ENCODE measurements at places on chromosomes 5 and 9. TPM values are rescaled to one million over a fixed set of nuclear protein-coding genes. Genes with fewer than 3 reads are reported as not detected.

GRCh38 chr5:56056875-56057274, 62.1 kb upstream of the IL6ST start:
- no peaks in the 10 kb centered on the region for H3K36me3 ChIP-seq
- no peak overlapping the region for H3K27ac ChIP-seq
- no peak overlapping the region for H3K4me3 ChIP-seq
- no peaks in the 10 kb centered on the region for H3K27me3 ChIP-seq
- H3K4me1 ChIP-seq: peaks cover 13% of the 10 kb centered on the region
- DNase-seq: no peak

DNA sequence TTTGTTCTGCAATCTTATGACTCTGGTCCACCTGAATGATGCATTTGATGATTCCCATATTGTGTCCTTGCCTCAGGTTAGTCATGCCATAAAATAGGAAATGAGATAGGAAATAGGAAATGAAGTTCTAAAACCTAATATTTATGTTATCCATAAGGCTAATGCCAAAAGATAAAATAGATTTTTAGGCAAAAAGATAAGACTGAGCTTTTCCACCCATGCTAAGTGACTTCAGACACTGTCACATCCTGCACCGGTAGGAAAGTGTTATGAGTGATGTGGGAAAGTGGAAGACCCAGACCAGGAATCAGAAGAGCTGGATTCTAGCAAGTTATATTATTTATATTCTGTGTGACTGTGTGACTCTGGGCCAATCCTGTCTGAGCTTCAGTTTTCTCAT, 600.8 kb upstream of the DMAC1 start:
- no peaks in the 10 kb centered on the region for H3K36me3 ChIP-seq
- H3K27me3 ChIP-seq: no peaks in the 10 kb centered on the region
- H3K4me1 ChIP-seq: no peaks in the 10 kb centered on the region

DNA sequence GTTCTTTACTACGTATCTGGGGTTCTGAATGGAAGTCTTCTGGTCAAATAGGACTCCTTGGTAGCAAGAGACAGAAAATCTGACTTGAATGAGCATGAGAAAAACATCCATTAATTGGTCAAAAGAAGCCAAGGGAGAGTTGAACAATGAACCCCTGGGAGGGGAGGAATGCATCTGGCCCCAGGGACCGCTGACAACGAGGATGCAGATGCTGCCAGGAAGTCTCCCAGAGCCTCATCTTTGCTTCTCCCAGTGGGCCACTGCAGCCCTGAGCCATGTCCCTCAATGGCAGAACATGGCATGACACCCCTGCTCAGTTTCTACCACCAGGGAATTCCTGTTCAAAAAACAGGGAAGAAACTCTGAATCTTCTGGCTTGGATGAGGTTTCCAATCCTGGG, 50.5 kb upstream of the ICE1 start:
- H3K4me3 ChIP-seq: no peak overlapping the region
- H3K4me1 ChIP-seq: peaks cover 6% of the 10 kb centered on the region
- no peaks in the 10 kb centered on the region for H3K27me3 ChIP-seq

- DNase-seq: no peak
- no peak overlapping the region for H3K27ac ChIP-seq
- peaks cover 14% of the 10 kb centered on the region for H3K36me3 ChIP-seq
- H3K4me1 ChIP-seq: peaks cover 25% of the 10 kb centered on the region
Measured at GRCh38 chr5:176470539-176470938, 22.4 kb downstream of the FAF2 start.

GRCh38 chr9:16182784-16183183, 629.9 kb downstream of the CCDC171 start:
- H3K27ac ChIP-seq: no peak overlapping the region
- no peak for DNase-seq
- H3K4me1 ChIP-seq: peaks cover 16% of the 10 kb centered on the region
- H3K4me3 ChIP-seq: no peak overlapping the region
- no peaks in the 10 kb centered on the region for H3K36me3 ChIP-seq

DNA sequence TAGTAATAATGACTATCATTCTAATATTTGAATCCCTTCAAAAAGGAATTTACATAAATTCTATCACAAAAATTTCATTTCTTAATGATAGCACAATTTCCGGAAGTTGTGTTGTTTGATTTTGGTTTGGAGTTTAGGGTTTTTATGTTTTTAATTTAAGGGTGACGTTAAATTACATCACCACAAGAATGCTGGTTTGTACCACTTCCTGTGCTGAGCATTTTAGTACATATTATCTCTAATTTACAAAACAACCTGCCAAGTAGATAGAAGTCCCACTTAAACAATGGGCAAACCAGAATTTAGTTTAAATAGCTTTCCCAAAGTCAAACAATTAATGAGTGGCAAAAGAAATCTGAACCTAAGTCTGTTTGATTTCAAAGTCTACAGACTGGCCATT, 63.4 kb downstream of the DENND1A start:
- no peaks in the 10 kb centered on the region for H3K36me3 ChIP-seq
- no peak for DNase-seq
- H3K27me3 ChIP-seq: no peaks in the 10 kb centered on the region
- H3K4me1 ChIP-seq: peaks cover 39% of the 10 kb centered on the region

DNA sequence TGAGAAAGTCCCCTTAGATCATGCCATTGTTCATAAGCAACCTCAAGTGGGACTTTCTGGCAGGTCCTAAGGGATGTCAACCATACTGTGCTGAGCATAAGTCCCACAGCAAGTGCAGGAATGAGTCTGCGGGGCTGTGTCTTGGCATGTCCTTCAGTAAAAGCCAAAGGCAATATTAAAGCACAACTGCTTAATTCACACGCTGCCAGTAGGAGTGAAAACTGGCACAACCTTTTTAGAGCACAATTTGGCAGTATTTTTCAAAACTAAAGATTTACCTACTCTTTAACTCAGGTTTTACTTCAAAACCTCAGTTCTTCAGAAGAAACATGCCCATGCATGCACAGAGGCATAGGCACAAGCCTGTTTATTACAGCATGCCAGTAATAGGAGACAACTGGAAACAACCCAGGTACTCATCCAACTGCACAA, 24.4 kb upstream of the SMAD5 start:
- H3K27ac ChIP-seq: no peak overlapping the region
- DNase-seq: no peak
- peaks cover 10% of the 10 kb centered on the region for H3K4me1 ChIP-seq
- H3K36me3 ChIP-seq: no peaks in the 10 kb centered on the region
- no peaks in the 10 kb centered on the region for H3K27me3 ChIP-seq

GRCh38 chr9:96559339-96559943, 60.2 kb downstream of the CDC14B start:
- H3K27ac ChIP-seq: peak overlapping the region; percentile 2
- DNase-seq: no peak
- no peak overlapping the region for H3K4me3 ChIP-seq
- H3K27me3 ChIP-seq: no peaks in the 10 kb centered on the region
- H3K36me3 ChIP-seq: peaks cover 20% of the 10 kb centered on the region

DNA sequence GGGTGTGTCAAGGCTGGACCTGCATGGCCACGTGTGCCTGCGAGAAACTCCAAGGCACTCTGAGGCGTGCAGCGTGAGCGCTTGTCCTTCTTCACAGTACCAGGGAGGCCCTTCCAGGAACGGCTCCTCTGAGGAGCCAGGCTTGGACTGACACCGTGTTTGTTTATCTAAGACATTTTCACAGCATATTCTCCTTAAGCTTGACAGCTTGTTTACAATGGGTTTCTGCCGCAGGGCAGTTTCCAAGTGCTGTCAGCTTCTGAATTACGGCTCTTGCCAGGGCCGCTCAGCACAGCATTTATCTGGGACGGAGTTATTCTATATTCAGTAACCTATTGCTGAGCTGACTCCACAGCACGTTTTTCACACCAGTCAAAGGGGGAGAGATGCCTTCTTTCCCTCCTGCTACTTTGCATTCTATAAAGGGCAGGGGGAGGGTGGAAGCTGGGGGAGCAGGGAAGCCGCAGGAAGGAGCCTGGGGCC, 98.4 kb downstream of the LMNB1 start:
- peaks cover 24% of the 10 kb centered on the region for H3K4me1 ChIP-seq
- peak overlapping the region; percentile 29 for H3K27ac ChIP-seq
- no peaks in the 10 kb centered on the region for H3K27me3 ChIP-seq

DNA sequence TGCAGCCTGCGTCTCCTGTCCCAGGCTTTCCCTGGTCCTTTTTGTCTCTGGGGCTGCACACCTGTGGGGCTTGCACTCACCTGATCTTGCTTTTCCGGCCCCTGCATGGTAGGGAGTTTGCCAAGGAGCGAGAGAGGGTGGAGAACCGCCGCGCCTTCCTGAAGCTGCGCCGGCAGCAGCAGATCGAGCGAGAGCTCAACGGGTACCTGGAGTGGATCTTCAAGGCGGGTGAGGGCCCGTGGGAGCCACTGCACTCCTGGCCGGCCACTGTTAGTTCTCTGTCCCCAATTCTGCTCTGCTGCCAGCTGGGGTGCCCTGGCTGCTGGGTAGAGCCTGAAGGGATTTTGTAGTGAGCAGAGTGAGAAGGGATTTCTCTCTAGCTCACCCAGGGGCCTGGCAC, 78.0 kb downstream of the CACNA1B start:
- H3K27me3 ChIP-seq: peaks cover 26% of the 10 kb centered on the region
- H3K27ac ChIP-seq: no peak overlapping the region
- H3K36me3 ChIP-seq: no peaks in the 10 kb centered on the region
- peaks cover 3% of the 10 kb centered on the region for H3K4me1 ChIP-seq

- peaks cover 47% of the 10 kb centered on the region for H3K4me1 ChIP-seq
- DNase-seq: peak; percentile 77
- H3K27ac ChIP-seq: peak overlapping the region; percentile 90
- no peaks in the 10 kb centered on the region for H3K27me3 ChIP-seq
Measured at GRCh38 chr5:58922461-58923171, 339.7 kb downstream of the RAB3C start.

GRCh38 chr9:109010746-109011145, 2.6 kb downstream of the CTNNAL1 start:
- no peak for DNase-seq
- H3K4me1 ChIP-seq: peaks cover 73% of the 10 kb centered on the region
- H3K4me3 ChIP-seq: peak overlapping the region; percentile 87
- H3K36me3 ChIP-seq: no peaks in the 10 kb centered on the region
- H3K27ac ChIP-seq: peak overlapping the region; percentile 96

GRCh38 chr5:43312699-43313034, 545 bp downstream of the HMGCS1 start:
- H3K27ac ChIP-seq: peak overlapping the region; percentile 93
- peak overlapping the region; percentile 94 for H3K4me3 ChIP-seq
- H3K27me3 ChIP-seq: no peaks in the 10 kb centered on the region

GRCh38 chr9:33178972-33179697, 12.0 kb upstream of the B4GALT1 start:
- no peak overlapping the region for H3K27ac ChIP-seq
- H3K4me1 ChIP-seq: peaks cover 22% of the 10 kb centered on the region
- no peaks in the 10 kb centered on the region for H3K27me3 ChIP-seq
- DNase-seq: no peak
- no peaks in the 10 kb centered on the region for H3K36me3 ChIP-seq
- no peak overlapping the region for H3K4me3 ChIP-seq

- H3K4me3 ChIP-seq: no peak overlapping the region
- H3K36me3 ChIP-seq: no peaks in the 10 kb centered on the region
- no peaks in the 10 kb centered on the region for H3K27me3 ChIP-seq
- no peaks in the 10 kb centered on the region for H3K4me1 ChIP-seq
Measured at GRCh38 chr5:130135506-130135905, 231.2 kb downstream of the CHSY3 start.

DNA sequence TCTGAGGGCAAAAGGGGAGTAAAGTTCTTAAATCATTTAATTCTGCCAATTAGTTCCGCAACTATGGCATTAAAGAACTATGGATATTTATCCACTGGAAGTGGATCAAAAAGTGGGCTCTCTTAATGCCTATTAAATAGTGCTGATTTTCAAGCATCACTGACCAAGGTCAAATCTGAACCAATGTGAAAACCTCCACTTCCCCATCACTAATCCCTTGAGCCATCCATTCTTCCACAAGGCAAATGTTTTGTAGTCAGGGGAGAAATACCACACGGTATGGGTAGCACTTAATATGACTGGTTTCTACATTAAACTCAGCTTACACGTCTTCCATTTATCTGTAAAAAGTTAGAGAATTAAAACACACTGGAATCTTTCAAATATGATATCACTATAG, 57.6 kb downstream of the MLLT3 start:
- no peaks in the 10 kb centered on the region for H3K36me3 ChIP-seq
- no peak overlapping the region for H3K27ac ChIP-seq
- H3K27me3 ChIP-seq: no peaks in the 10 kb centered on the region
- H3K4me1 ChIP-seq: peaks cover 44% of the 10 kb centered on the region

IFNK gene
- not detected for total RNA-seq

GDF9 gene
- 0.52 TPM for total RNA-seq
